ENCODE measurements at places on chromosomes 12 and 14.

DNA sequence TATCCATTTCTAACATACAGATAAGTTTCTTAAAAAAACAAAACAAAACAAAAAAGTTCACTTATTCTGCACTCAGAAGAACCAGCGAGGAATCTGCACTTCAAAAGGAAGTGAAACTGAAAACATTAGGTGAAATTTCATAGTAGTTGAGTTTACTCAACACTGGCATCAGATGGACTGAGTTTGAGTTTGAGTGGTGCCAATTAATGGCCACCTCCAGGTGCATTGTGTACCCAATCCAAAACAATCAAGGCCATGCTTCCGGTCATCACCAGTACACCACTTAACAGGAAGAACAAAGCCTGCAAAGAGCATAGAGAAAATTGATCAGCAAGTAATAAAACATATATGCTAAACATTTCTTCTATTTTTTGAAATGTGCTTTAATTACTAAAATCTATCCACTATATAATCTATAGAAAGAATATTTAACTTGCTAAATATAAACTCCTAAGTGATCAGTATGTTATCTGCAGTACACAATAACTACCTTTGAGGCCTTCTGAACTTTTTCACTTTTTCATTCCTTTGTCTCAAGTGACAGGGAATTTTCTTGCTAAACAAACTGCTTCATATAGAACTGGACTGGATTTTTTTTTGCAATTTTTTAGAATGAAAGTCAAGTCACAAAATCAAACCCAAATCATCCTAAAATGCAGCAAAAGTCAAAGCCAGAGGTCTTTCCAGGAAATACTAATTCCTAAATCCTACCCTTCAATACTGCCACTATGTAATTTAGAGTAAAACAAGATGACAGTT lies 11.5 kb downstream of the SLC38A2 start:
- DNase-seq = no peak

- DNase-seq = no peak
Measured at GRCh38 chr14:87108726-87109125, 884.3 kb downstream of the GALC start.

- no peak for DNase-seq
Measured at GRCh38 chr14:82492157-82492556, 958.5 kb upstream of the SEL1L start.

GRCh38 chr12:121351820-121352681 lies at the start of gene ANAPC5:
Gene ANAPC5 (minus strand): TSS chr12:121352411. CDS start chr12:121352340, 71 bp downstream.
- DNase-seq = peak; percentile 85

GRCh38 chr14:101364503-101365328 lies 196.6 kb upstream of the DIO3 start:
- DNase-seq = no peak

DNA sequence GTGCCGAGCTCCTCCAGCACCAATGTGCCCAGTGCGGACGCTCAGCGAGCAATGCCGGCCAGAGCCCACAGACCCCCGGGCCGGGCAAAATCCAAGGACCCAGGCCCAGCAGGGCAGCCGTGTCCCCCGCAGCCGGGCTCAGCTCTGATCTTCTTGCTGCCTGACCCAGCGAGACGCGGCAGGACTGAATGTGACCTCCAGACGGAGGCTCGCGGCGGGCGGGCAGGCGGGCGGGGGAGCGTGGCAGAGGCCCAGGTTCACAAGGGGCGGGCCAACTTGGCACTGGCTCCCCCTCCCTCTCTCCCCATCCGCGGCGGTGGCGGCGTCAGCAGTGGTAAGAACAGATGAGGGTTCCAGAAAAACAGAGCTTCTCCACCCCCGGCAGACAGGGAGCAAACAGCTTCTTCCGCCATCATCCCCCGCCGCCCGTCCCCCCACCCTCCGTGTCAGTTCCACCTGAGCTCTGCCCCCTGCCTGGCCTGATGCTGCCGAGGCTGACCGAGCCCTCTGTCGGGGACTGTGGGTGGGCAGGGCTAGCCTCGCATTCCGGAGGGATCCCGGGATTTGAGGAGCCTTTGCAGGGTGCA lies 94.3 kb downstream of the RFLNA start:
- peak; percentile 66 for DNase-seq

GRCh38 chr14:60943637-60944032 lies 37.2 kb downstream of the TRMT5 start:
- DNase-seq = no peak

DNA sequence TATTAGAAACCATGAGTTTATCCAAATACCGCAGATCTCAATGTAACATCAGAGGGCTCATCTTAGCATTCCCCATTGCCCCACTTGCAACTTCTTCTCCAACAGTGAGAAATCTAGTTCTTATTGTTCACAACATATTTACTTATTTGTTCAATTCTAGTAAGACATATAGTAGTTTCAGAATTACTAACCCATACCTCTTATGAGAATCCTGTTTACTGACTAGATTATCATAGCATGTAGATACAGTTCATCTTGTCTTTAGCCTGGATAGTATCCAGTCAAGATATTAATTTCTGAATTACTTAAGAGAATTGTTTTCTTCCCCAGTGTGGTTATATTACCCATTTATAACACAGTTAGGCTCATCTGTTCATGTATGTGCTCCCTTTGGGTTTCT lies 80.6 kb downstream of the NIN start:
- DNase-seq = no peak

DNA sequence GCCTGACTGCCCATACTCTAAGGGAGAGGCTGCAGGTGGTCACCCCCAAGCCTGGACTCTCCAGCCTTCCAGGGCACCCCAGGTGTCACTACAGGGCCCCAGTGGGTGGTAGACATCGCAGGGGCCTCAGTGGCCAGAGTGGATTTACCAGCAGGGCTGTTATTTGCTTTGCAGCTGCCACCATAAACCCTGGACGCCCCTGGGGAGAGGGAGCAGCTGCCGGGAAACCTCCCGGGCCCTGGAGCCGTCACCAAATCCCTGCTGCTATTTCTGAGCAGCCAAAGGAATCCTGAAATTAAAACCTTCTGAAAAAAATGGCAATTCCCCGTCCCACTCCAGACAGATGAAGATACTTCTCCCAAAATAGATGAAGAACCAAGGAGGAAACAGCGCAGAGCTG lies 13.9 kb downstream of the TMEM119 start:
- DNase-seq = no peak

DNA sequence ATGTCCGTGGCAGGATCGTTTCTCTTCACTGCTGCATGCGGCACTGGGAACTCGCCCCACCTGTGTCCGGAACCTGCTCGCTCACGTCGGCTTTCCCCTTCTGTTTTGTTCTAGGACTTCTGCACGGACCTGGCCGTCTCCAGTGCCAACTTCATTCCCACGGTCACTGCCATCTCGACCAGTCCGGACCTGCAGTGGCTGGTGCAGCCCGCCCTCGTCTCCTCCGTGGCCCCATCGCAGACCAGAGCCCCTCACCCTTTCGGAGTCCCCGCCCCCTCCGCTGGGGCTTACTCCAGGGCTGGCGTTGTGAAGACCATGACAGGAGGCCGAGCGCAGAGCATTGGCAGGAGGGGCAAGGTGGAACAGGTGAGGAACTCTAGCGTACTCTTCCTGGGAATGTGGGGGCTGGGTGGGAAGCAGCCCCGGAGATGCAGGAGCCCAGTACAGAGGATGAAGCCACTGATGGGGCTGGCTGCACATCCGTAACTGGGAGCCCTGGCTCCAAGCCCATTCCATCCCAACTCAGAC lies 1.2 kb downstream of the FOS start:
- DNase-seq = no peak

Measured in HuH-7.5 (cell line).